Activated CD4-positive, alpha-beta T cell treated with anti-CD3 and anti-CD28 coated beads for 48 hours (primary cell): ENCODE measurements at places on chromosomes 3 and 15.

DNA sequence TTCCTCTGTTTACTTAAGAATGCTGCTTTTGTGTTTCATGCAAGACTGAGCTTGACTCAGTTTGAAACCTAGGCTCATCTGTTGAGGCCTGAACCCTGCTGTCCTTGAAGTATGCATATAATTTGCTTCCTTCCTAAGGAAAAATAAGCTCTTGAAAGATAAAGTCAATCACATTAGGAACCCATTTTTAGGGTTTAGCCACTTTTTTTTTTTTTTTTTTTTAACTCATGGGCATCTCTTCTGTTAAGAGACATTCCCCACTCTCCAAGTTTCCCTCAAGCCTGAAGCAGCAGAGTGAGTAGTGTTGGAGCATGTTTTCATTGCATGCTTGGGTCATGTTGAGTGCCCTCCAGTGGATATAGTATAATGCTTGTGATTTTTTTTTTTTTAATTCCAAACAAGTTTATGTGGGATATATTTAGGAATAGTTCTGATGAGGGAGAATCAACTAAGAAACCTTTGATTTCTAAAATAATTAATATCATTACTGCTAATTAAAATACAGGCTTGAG is 3.6 kb downstream of the CTNNB1 start:
- no peak for DNase-seq

DNA sequence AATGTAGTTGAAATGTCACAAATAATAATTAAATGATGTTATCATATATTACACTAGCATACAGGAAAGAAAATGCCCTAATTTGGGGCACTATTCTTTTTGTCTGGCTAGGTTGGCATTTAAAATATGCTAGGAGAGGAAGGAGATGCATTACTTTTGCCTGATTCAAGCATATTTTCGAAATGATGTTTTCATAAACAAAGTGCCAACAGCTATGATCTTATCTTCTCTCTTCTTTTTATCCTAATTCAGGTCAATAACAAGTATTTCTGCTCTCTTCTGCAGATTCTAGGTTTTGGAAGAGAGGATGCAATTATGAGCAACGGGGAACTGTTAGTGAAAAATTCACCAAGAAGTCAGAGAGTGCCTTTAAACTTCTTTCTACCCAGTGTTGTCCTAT is 55.8 kb upstream of the NR2F2 start:
- no peak for DNase-seq

DNA sequence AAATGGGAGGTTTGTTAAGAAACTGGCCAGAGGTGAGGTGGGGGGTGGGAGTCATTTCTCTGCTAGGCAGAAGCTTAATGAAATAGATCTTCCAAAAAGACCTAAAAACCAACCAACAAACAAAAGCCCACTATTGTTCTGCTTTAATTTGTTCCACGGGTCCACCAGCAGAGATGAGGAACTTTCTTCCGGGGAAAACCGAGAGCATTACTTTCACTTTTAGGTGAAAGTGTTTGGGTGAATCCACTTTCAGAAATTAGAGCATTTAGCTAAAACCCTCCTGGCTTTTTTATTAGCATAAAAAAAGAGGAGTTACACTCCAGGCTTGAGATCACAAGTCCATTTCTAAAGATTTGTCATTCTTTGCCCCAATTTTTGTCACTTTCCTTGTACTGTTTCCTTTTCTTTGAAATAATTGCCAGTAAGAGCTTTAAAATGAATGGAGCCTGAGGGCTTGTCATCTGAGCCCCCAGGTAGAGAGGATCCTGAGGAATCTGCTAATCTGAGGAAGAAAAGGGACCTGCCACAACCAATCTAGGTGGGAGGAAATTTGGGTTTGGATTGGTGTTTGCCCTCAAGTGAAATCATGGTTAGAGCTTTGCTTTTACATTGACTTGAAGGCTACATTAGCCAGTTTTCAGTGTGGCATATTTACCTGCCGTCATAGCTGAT is 667.6 kb downstream of the NAALADL2 start:
- DNase-seq = no peak

- DNase-seq = no peak
Observed at GRCh38 chr3:103459815-103460214, 1025.0 kb downstream of the ZPLD1 start.

DNA sequence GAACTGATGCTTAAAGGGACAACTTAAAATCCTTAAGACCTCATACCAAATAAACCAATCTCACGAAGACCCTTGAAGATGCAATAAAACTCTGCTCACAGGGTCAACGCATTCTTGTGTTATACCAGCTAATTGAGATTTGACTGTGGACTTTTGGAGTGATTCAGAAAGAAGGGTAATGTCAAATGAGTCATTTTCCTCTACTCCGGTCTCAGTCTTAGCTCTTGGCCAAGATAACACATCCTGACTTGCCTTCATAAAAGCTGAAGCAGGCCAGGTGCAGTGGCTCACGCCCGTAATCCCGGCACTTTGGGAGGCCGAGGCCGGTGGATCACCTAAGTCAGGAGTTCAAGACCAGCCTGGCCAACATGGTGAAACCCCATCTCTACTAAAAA is 3.8 kb downstream of the PKM start:
- DNase-seq = peak; percentile 76

- DNase-seq = no peak
Observed at GRCh38 chr3:56724676-56725075, 41.6 kb upstream of the TASOR start.

GRCh38 chr3:4986175-4986781 is 7.0 kb downstream of the BHLHE40 start:
- no peak for DNase-seq

- no peak for DNase-seq
Observed at GRCh38 chr3:138625707-138626365, 17.3 kb downstream of the FAIM start.

DNA sequence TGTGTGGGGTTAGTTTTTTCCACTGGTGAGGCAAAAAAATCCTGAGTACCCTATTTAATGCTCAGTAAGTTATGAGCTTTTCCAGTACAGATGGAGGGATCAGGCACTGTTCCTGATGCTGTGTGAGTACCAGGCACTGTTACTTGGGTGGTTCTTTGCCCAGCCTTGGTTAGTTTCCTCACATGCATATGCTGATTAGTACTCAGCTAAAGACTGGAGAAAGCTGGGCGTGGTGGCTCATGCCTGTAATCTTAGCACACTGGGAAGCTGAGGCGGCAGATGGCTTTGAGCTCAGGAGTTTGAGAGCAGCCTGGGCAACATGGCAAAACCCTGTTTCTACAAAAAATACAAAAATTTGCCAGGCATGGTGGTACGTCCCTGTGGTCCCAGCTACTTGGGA is 210.3 kb upstream of the SGO1 start:
- DNase-seq = no peak

GRCh38 chr3:35653347-35653746 is 14.0 kb downstream of the ARPP21 start:
- DNase-seq = no peak

GRCh38 chr3:27253831-27254230 is 115.4 kb downstream of the NEK10 start:
- peak; percentile 27 for DNase-seq

GRCh38 chr15:84949043-84949442 is 32.6 kb upstream of the PDE8A start:
- no peak for DNase-seq

DNA sequence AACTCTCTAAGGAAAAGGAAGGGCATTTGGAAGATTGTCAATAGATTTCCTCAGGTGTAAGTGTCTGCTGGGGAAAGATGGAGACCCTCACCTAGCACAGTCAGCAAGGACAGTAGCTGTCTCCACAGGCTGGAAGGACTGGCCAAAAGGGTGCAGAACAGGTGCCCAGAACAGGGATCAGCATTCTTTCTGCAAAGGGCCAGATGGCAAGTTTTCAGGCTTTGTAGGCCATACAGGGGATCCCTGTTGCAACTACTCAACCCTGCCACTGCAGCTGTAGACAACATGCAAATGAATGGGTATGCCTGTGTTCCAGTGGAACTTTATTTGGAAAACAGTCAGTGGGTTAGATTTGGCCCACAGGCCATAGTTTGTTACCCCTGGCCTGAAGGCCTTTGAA is 8.1 kb downstream of the AGBL1 start:
- no peak for DNase-seq

- no peak for DNase-seq
Observed at GRCh38 chr3:157079676-157080369, 80.1 kb downstream of the CCNL1 start.

DNA sequence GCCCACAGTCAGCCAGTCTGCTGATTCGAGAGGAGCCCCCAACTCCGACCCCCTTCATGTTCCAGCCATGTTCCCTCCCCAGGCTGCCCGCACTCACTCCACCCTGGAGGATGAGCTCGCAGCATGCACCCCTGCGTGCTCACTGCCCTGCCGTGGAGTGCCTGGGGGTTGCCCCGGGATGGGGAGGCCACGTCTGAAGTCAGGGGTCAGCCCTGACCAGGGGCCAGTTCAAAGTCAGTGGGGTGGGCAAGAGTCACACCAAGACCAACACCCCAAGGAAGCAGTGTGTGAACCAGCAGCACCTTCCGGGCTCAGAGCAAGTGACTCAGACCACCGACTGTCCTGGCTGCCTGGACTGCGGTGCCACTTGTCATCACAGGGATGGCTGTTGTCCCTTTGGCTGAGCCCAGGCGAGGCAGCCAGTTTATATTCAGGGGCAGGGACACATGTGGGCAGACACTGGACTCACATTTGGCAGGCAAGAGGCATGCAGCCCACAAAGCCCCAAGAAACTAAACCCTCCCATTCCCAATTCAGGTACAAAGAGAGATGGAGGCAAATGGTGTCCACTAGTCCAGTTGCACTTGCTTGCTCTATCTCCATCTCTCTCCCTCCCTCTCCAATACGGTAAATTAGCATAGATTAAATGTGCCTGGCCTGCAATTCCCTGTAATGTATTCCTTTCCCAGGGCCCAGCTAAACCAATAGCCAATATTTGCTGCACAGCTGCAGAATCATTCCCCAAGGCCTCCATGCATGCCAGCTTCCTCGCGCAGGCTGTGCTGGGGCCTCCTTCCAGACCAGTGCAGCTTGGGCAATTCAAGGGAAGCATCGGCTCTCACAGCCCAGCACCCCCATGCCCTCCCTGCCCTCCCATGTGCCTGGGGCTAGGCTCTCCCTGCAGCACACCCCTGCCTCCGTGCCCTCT is 135.7 kb upstream of the IQSEC1 start:
- DNase-seq = no peak

DNA sequence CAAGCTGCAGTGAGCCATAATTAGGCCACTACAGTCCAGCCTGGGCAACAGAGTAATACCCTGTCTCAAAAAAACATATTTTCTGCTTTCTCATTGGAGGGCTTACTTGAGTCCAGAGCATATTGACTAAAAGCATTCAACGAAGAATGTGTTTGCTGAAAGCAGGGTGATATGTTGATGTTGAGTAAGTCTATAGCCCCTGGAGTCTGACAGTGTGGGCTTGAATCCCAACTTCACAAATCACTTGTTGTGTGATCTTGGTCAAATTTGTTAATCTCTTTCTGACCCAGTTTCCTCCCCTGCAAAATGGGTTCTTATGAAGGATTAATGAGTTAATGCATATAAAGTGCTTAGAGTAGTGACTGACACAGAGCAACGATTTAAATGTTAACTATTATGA is 403.9 kb downstream of the MECOM start:
- no peak for DNase-seq

GRCh38 chr15:20344601-20345400 is 196.8 kb downstream of the GOLGA6L6 start:
- DNase-seq = no peak

DNA sequence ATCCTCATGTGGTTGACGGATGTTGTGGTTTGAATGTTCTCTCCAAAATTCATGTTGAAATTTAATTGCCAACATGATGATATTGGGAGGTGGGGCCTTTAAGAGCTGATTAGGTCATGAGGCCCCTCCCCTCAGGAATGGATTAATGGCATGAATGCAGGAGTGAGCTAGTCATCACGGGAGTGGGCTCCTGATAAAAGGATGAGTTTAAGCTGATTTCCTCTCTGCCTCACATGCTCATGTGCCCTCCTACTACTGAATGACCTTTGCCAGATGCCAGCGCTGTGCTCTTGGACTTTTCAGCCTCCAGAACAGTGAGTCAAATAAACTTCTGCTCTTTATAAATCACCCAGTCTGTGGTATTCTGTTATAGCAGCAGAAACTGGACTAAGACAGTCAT is 111.2 kb downstream of the MYO5A start:
- DNase-seq = no peak

- no peak for DNase-seq
Observed at GRCh38 chr3:36677331-36678007, 86.9 kb downstream of the DCLK3 start.

DNA sequence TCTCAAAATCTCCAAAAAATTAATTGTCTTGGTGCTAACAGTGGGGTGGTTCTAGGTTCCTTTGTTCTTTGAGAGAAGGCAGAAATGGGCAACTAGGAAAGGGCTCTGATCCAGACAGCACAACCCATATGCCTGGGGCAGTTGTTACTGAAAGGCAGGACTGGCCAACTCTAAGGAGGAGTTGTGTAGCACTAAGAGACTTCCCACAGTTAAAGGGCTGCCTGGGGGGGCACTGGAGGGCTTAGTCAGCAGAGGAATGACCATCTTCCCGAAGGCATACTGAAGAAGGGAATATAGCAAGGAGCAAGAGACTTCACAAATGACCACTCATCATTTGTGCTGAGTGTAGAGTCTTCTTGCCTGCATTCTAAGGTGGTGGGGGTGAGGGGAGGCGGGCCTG is 15.8 kb downstream of the ILDR1 start:
- no peak for DNase-seq

GRCh38 chr3:77935418-77935817 is 895.5 kb downstream of the ROBO2 start:
- DNase-seq = no peak

- DNase-seq = no peak
Observed at GRCh38 chr3:52792961-52793695, 1.5 kb upstream of the ITIH3 start.
